ENCODE measurements at places on chromosomes 6 and 20.

GRCh38 chr6:157609117-157609516 lies 213.9 kb upstream of the SNX9 start:
- no peak for DNase-seq

GRCh38 chr6:4179960-4180651 lies 44.7 kb upstream of the ECI2 start:
- no peak for DNase-seq

DNA sequence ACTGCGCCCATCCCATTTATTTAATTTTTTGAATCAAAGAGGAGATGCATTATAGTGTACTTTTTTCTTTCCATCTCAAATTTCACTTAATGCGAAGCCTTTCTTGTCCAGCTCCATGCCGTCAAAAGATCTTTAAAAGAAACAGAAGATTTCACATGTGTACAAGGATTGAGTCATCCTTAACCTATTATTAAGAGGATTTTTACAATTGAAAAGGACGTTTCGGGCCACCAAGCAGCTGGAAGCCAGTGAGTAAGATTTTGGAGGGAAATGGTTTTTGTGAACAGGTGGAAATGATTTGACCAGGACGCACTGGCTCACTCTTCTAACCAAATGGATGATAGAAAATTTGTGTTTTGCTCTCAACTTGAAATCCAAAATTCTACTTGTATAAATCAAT lies 15.1 kb upstream of the CCDC170 start:
- DNase-seq, result no peak

DNA sequence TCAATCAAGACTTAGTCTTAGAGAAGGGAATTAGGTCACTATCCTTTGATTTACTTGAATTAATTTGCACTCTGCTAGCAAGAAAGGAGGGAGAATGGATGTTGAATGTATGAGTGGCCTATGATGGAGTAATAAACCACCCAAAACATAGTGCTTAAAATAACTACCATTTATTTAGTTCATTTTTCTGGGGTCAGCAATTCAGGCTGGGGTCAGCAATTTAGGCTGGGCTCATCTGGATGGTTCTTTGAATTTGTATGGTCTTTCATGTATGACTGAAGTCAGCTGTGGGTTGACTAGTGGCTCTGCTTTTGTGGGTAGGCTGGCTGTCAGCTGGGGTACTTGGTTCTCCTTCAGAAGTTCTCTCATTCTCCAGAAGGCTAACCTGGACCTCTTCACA lies 21.0 kb upstream of the LAMA4 start:
- DNase-seq, result no peak

- no peak for DNase-seq
Measured at GRCh38 chr6:152943260-152943897, 39.5 kb downstream of the FBXO5 start.

Measured in stimulated activated CD8-positive, alpha-beta memory T cell treated with anti-CD3 and anti-CD28 coated beads, Interleukin-12 subunit alpha, Interleukin-12 subunit beta, amount 100 ng/mL, for 1 hour (primary cell).